GM03348 (cell line): ENCODE measurements at places on chromosomes 5 and 9.

DNA sequence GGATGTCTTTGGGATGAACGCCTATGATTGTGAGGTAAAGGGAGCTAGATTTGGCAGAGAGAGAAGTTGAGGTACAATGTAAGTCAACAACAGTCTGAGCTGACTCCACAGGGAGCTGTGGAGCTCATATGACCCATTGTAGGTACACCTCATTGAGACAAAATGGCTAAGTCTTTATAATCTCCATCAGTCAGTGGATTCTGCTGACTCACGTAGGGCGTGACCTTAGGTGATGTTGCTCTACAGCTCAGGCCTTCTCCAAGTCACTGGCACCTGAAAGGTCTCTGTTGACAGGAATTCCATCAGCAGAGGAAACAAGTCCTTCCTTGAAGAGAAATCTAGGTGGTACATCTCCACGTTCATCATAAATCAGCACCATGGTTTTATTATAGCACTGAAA is 118.2 kb upstream of the PRR16 start:
- no peak for DNase-seq

- no peak for DNase-seq
Measured at GRCh38 chr5:180915924-180916323, 17.0 kb downstream of the BTNL8 start.

DNA sequence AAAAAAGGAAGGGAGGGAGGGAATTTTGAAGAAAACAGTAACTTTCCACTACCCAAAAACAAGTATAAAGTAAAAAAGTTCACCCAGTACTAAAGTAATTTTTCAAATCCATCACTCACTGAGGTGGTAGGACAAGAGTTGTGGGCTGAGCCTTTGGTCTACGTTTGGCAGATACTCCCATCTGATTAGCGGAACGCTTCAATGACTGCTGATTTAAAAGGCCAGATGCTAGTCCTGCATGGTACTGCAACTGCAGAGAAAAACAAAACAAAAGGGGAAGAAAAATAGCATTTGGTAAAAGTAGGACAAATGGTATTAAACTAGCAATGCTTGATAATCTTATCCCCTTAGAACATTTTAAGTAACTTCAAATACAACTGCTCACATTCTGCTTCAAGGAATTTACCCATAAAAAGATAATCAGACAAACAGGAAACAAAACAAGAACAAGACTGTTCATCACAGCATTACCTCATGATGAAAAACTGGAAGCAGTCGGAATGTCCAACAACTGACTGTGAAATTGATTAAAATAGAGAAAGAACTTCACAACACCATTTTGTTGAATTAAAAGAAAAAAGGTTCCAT is 65.4 kb downstream of the MED27 start:
- no peak for DNase-seq

GRCh38 chr5:177601126-177601525 is 1.2 kb downstream of the B4GALT7 start:
- no peak for DNase-seq

DNA sequence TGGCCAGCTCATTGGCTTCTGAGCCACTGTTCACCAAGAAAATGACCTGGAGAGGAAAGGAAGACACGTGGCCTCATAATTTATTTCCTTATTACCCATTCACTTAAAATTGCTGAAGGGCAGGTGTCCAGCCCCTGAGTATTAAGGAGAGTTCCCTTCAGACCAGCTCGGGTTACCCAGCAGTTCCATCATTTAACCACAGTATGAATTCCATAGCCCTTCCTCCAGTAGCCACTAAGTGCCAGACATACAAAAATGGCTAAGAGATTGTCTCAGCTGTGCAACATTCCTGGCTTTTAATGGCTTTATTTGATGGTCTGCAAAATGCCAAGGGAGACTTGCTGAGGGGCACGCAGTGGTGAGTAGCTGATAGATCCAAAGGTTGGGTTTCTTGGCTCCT is 12.5 kb downstream of the AGXT2 start:
- DNase-seq = no peak

- DNase-seq = no peak
Measured at GRCh38 chr5:132283423-132284043, 10.7 kb upstream of the SLC22A4 start.

DNA sequence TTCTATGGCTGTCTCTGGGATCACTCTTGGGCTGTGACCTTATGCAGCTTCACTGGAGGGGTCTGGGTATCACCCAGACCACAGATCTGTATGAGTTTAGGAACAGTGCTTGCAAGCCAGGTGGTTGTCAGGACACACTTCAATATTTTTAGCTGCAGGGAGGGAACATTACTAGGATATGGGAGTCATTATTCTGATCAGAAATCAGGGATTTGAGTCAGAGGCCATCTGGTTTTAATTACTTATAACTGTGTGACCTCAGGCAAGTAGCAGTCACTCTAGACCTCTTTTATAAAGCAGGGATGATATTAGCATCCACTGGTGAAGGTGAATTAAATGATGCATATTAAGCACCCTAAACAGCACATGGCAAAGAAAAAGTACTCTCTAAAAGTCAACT is 60.1 kb upstream of the NMUR2 start:
- DNase-seq = no peak
